ENCODE measurements at places on chromosomes 3 and 15.
A peak's percentile ranks its signal among the peaks of the same experiment; 100 is the strongest.

DNA sequence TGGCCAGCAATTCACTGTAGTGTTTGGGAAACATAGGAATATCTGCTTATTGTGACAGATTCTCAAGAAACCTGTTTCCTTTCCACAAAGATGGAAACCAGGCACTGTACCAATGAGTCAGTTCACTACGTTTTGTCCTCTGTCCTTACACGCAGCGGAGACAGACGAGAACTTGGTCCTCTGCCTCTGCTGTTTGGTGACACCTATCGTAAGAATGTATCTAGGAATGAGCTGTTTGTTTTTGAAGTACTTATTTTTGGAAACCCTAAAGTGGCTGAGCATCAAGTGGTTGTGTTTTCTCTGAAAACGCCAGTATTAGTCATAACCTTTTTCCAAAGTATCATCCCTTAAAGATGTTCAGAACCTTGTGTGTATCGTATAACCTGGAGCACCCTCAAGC is 93.0 kb downstream of the PGPEP1L start:
- DNase-seq, result peak; percentile 95

GRCh38 chr15:55872471-55872870 is 120.9 kb downstream of the NEDD4 start:
- no peak for DNase-seq

- DNase-seq, result no peak
Measured at GRCh38 chr3:123202451-123202850, 708 bp downstream of the SEC22A start.

DNA sequence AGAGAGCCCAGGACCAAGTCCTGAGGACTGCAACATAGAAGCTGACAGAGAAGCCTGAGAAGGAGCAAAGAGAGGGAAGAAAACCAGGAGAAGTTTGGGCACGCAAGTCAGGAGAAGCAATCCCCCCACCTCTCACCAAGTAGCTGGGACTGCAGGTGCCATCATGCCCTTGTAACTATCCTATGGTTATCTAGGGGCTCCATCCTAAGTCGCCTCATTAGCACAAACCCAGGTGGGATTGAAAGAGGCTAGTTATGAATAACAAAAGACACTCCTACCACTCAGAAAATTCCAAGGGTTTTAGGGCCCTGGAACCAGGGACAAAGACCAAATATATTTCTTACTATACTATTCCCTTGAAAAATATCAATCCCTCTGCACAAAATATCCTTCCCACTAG is 53.5 kb downstream of the CCR4 start:
- DNase-seq, result no peak

DNA sequence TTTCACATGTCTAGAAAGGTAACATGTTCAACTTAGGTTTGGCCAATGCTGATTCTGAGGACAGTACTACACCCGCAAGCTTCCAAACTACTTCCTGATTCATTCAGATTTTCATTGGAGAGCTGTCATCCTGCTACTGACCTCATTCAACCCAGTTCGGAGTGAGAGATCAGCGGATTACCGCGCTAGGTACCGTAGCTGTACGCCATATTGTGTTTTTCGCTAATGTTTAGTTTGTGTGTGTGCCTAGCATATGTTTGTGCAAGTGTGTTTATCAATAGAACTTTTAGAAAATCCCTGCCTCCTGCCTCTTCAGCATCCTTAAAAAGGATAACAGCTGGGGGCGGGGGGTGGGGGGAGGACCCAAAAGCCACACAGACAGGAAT is 1.1 kb downstream of the ZBTB20 start:
- peak; percentile 88 for DNase-seq

DNA sequence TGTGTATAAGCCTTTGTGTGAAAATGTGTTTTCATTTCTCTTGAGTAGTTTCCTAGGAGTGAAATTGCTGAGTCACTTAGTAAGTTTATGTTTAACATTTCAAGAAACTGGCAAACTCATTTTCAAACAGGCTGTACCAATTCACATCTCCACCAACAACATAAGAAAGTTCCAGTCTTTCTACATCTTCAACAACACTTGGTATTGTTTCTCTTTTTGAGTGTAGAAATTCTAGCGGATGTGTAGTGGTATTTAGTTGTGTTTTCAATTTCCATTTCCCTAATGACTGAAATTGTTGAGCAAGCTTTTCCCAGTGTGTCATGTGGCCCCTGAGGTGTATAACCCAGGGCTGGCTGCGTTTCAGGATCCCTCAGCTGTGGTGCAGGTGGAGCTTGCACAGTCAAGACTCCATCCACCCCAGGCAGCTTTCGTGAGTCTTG is 258.5 kb downstream of the PDCD6IP start:
- peak; percentile 2 for DNase-seq

GRCh38 chr15:22795206-22796063 is 9.0 kb downstream of the NIPA1 start:
- DNase-seq, result no peak

- no peak for DNase-seq
Measured at GRCh38 chr3:12859840-12860239, 18.5 kb upstream of the RPL32 start.

GRCh38 chr3:22141769-22142168 is 390.8 kb upstream of the ZNF385D start:
- no peak for DNase-seq

- DNase-seq, result no peak
Measured at GRCh38 chr3:142604940-142605339, 8.7 kb downstream of the PLS1 start.

- DNase-seq, result no peak
Measured at GRCh38 chr3:5489536-5489935, 302.0 kb downstream of the EDEM1 start.

DNA sequence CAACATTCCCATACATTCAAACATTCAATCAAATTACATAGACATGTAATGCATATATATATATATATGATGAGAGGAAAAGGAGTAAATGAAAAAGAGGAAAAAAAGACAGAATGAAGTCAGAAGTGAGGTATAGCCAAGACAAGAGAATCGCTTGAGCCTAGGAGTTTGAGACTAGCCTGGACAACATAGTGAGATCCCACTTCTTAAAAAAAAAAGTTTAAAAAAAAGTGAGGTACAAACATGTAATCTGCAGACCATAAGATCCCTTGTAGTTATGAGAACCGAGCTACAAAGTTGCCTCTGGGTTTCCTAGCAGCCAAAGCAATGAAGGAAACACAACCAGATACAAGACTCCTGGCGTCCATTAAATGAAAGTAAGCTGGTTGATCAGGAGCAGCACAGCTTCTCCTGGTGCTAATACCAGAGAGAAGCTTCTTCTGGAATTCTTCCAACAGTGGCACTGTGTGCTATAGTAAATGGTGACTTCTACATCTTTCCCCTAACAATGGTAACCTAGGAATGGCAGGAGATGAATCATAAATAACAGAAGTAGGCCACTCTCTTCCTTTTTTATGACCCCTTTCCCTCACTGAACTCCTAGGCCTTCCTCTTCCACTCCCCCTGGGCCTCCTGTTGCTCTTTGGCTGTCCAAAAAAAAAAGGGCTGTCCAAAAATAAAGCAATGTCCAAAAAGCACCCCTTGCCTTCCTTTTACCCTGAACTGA is 3.5 kb downstream of the KCNMB3 start:
- no peak for DNase-seq

DNA sequence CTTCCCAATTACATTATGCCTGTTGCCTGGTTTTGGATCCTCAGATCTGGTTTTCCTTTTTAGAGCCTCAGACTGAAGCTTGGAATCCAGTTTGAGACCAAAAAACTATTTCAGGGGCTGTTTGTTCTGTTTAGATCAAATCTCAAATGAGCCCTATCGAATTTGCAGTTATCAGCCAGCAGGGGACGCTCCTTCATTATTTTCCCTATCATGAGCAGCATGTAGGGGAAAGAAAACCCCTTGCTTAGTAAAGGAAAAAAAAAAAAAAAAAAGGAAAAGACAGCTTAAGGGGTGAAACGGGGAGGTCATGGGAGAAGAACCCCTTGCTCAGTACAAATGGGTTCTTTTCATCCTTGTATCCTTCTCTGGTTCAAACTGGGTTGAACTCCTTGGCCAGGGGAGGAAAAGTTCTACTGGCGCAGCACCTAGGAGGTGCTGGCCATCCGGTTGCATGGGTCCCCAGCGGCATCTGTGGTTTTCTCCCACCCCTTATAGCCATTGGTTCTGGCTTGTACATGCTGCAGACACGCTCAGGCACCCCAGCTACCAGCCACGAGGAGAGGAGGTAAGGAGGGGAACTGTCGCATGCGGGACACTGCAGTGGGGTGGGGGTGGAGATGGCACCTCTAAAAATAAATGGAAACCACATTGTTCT is 1375.1 kb upstream of the ALCAM start:
- peak; percentile 3 for DNase-seq

- DNase-seq, result peak; percentile 65
Measured at GRCh38 chr3:129822679-129823078, 70.8 kb downstream of the TMCC1 start.

DNA sequence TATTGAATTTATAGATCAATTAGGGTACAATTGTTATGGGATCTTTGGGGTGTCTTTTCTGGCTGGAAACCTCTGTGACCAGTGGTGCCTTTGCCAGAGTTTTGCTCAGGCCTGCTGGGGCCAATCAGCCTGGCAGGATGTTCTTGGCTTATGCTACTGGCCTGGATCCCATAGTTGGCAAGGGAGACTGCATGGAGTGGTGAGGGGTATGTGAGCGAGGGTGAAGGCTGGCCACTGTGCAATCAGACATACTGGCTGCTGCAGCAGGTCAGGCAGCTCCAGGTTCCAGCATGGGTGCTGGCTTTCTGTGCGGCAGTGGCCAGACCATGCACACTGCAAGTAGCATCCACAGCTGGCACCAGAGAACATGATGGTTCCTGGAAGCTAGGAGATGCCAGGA is 1053.2 kb upstream of the GBE1 start:
- DNase-seq, result no peak

GRCh38 chr15:84598250-84598649 is 2.6 kb upstream of the ZSCAN2 start:
- peak; percentile 32 for DNase-seq

DNA sequence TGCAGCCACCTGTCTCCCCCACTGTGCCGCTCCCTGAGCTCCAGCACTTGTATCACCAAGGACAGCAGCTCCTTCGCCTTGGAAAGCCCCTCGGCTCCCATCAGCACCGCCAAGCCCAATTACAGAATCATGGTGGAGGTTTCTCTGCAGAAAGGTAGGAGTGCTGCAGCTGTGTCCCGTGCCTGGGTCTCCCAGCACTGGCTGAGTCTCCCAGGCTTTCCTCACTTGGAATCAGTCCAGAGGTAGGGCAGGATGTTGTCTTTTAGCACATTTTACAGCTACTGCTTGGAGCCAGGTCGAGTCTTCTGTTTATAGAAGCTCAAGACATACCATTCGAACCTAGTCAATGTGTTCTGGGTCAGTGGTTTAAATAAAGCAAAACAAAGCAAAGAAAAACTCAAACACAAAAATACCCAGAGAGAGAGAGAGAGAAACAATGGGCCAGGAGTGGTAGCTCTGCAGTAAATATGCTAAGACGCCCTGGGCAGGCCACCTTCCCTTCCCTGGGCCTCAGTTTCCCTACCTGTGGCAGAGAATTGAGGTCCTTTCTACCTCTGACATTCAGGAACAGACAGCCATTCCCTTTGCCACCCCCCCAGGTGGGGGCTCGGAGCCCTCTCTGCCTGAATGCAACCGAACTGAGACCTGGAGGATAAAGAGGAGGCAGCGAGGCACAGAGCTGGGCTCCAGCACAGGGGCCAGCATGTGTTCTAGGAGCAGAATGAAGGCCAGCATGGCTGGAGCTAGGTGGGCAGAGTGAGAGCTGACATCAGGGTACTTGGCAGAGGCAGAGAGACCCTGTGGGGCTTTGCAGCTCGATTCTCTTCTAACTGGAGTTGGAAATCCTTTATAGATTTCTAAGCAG is 44.1 kb downstream of the STARD5 start:
- DNase-seq, result no peak

DNA sequence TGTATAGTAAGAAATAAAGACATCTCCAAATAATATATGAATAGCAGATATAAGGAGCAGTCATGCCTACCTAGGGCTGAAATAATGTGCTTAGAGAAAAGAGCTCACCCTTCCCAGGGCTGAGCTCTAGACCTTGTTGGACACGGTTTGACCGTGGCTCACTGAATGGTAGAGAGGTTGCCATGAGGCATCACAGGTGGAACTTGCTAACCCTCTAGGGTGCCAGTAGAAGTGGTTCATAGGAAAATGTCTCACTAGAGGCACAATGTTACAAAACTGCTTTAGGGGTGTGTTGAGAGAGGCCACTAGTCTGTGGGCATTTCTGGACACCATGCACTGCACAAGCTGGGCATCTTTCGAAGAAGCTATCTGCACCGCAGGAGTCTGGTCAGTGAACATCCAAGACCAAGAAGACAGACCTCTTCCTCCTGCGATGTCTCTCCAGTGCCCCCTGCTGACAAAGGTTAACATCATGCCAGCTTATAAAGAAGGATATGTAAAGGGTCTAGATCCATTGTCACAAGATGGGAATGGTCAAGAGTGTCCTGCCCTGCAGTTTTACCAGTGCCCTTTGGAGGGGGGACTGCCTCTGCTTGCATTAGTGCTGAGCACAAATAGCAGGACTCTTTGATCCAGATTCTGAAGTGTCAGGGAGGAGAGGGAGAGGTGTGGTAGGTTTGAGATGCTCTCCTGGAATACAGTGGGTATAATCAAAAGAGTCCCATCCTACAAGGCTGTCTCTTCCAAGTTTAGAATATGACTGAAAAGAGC is 266.8 kb downstream of the ZNF385D start:
- peak; percentile 80 for DNase-seq
